ENCODE measurements at places on chromosomes 12 and 14.
A peak's percentile ranks its signal among the peaks of the same experiment; 100 is the strongest.

GRCh38 chr12:642633-643474 lies 20.4 kb downstream of the NINJ2 start:
- DNase-seq: peak; percentile 60

- DNase-seq: no peak
These were observed 1.2 kb downstream of the TTC7B start for GRCh38 chr14:90814806-90815571.

DNA sequence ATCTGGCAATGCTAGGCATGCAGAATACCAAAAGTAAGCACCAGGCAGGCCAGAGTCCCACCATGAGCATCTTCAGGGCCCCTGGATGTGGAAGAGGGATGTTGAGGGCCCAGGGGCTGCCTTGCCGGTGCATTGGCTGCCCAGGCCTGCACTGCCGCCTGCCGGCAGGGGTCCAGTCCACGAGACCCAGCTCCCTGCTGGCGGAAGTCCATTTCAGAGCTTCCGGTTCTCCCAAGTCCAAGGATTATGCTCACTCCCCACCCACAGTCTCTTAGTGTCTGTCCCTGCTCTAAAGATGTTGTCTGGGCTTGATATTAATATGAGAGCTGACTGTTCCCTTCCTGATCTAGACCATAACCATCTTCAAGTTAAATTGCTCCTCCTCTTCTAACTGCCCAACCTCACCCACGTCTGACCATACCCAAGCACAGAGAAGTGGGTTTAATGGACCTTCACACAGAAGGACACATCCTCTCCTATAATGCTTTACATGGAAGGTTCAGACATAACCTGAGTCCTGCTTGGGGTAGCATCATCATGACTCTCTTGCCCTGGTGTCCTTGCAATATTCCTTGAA lies 117.4 kb downstream of the DAD1 start:
- no peak for DNase-seq

DNA sequence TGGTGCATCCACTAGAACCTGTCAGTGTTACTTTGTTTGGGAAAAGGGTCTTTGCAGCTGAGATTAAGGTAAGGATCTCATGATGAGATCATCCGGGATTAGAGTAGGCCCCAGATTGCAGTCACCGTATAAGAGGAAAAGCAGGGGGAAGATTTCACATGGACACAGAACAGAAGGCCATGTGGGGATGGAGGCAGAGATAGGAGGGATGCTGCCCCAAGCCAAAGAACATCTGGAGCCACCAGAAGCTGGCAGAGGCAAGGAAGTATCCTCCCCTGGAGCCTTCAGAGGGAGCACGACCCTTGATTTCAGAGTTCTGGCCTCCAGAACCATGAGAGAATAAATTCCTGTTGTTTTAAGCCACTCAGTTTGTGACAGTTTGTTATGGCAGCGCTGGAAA lies 39.6 kb downstream of the CMKLR1 start:
- DNase-seq: no peak

DNA sequence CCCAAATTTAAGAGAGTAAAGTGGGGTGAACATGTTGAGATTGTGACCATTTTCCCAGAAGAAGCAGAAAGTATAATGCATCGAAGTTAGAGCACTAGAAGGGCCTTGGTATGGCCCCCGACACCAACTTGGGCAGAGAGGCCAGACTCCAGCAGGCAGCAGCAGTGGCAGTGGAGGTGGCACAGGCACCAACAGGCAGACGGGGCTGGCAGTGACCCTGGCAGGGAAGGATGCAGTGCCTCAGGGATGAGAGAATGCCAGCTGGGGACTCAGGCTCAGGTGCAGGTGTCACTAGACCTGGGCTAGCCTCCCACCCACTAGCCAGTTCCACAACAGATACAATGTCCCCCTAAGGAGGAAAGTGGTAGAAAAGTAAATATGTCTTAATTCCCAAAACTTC lies 27.7 kb upstream of the AMIGO2 start:
- DNase-seq: no peak

DNA sequence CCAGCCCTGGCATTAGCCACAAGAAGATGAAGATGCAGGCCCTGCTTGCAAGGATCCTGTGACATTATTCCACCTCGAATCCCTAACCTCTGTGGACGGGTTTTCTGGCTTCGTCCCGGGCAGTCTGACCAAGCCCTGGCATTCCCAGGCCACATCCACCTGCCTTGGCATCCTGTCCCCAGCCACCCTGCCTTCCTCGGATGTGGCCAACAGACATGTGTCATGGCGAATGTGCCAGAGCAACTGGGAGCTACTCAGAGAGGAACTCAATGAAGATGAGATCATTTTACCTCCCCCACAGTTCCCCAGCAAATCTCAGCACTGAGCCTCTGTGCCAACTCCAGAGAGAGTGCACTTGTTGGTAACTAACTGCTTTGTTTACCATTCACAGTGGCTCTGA lies 33.5 kb upstream of the KCNA5 start:
- no peak for DNase-seq

DNA sequence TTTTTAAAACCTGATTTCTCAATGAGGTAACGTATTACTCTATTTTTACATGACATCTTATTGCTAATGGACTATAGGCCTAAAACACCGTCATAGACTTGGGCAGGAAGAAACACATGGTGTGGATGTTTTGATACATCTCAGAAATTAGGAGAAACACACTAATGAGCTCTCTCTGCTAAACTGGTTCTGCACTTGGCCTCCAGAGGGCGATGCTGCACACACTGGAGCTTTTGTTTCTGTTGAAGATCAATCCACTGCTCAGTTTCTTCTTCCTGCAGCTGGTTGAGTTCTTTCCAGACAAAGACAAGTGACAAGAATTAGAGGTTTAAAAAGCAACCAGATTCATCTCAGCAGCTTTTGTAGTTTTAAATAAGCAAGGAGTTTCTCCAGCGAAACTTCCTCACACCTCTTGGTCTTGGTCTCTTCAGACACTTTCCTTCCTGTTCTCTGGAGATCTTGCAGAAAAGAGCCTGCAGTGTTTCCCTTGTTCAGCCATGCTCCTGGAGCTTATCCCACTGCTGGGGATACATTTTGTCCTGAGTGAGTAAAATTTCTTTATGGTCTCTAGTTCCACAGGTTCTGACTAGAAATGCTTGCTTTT lies 178.5 kb upstream of the OR4E1 start:
- peak; percentile 78 for DNase-seq

DNA sequence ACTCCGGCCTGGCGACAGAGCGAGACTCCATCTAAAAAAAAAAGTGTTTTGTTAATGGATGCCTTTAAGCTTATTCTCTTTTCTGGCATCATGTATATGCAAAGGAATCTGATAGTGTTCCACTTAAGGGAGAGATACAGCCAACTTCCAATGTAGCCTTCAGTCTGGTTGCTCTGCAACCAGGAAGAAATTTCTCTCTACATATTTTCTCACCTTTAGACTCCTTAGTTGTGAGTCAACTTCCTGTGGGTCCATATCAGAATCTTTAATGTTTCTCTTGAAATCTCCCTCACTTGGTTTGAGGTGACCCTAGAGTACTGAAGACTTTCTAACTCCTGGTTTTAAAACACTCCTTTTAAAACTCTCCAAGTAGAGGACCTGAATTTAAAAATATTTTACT lies 340.4 kb downstream of the SLC6A15 start:
- DNase-seq: no peak

DNA sequence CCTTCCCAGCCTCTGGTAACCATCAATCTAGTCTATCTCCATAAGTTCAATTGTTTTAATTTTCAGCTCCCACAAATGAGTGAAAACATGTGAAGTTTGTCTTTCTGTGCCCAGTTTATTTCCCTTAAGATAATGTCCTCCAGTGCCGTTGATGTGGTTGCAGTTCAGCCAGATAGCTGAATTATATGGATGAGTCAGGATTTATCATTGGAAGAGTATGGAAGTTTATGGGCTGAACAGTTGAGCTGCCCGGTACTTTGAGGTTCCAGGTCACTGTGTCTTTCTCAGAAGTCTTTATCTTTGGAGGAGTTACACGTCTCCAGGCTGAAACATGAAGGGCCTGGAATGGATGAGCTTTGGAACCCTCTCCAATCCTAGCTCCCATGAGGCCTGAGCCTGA lies 120.1 kb downstream of the ASCL4 start:
- DNase-seq: no peak

- no peak for DNase-seq
These were observed 1.8 kb downstream of the SART3 start for GRCh38 chr12:108559007-108559655.

GRCh38 chr12:49619286-49619685 lies 4.1 kb upstream of the PRPF40B start:
- no peak for DNase-seq

DNA sequence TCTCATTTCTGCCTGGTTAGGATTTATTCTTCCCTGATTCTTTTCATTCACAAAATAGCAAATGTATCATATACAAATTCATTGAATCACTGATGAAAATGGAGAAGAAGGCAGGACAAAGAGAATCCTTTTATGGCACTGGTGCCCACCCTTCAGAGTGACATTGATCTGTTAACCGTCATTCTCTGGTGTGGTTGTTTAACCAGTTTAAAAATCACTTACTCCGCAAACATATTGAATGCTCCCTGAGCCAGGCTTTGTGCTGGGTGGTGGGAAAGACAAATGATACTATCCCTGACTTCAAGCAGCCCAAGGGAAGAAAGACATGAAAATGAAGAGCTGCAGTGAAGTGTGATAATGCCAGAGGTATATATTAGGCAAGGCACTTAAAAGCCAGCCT lies 187.5 kb upstream of the SLC38A2 start:
- DNase-seq: no peak

Data from activated naive CD4-positive, alpha-beta T cell treated with anti-CD3 and anti-CD28 coated beads, Interleukin-2, amount 50 U/mL, for 16 hours (primary cell).